ENCODE measurements at places on chromosomes 11 and 22.

- peak; percentile 67 for DNase-seq
Observed at GRCh38 chr11:111329306-111330204, 31.2 kb downstream of the POU2AF3 start.

- no peak for DNase-seq
Observed at GRCh38 chr11:131913267-131913666, 542.9 kb downstream of the NTM start.

DNA sequence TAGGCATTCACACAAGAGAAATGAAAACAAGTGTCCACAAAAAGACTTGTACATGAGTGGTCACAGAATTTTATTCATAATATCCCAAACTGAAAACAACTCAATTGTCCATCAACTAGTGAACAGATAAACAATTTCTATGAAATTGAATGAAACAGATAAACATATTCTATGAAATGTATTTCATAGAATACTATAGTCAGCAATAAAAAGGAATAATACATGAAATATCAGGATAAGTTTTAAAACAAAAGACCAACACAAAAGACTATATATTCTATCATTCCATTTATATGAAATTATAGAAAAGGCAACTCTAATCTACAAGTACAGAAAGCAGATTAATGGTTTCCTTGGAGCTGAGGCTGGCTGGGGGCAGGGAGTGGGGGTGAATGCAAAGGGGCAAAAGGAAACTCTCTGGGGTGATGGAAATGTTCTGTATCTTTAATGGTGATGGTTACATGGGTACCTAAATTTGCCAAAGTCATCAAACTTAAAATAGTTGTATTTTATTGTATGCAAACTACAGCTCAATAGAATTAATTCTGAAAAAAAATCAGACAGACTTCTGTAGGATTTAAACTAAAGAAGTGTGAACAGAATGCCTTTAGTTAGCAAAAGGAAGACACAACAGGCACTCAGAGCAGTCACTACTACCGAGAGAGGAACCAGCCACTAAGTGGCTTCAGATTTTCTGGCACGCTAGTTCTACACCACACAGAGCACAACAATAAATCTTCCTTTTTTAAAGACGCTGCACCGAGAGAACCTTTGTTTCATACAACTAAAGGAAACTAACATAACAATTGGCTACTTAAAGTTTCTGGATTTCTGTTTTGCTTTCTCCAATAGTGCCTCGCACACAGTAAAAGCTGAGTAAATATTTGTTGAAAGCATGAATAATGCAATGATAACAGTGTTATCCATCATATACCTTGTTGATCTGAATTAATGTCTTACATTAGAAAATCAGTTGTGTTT lies 15.4 kb downstream of the CCDC34 start:
- no peak for DNase-seq

GRCh38 chr11:15754221-15754620 lies 602.1 kb downstream of the SOX6 start:
- DNase-seq, result no peak
